ENCODE measurements at places on chromosomes 3 and 15.
A peak's percentile ranks its signal among the peaks of the same experiment; 100 is the strongest.

DNA sequence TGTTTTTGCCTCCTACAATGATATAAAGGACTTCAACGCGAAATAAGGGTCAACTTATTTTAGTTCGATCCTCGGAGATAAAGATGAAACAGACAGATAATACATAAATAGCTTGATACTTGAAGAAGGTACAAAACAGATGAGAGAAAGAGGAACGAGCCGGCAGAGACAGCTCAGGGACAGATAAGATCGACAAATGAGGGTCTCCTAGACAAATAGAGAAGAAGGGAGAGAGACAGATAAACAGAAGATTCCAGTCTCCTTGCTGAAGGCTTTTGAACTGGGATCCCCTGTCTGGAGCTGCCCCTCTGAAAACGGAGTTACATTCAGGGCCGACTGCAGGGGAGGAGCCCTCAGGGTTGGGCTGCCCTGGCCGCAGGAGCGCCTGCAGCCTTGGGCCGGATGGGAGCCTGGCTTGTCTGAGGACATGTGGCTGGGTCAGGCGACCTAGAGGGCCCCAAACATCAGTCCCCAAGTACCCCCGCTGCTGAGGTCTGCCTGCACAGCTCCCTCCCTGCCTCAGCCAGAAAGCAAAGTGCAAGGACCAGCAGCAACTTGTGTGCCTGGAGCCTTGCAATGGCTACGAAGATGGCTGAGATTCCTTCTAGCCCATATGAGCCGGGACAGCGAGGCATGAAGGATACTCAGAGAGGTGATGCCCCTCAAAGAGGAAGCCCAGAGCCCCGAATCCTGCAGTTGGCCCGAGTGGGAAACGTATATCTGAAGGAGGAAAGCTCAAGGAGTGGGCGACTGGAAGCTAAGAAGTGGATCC lies 926 bp upstream of the SKOR1 start:
- DNase-seq: no peak

GRCh38 chr3:48268381-48268935 lies 27.6 kb downstream of the ZNF589 start:
- DNase-seq: peak; percentile 89

- no peak for DNase-seq
These were observed 36.7 kb upstream of the NDUFB4 start for GRCh38 chr3:120559242-120560061.

DNA sequence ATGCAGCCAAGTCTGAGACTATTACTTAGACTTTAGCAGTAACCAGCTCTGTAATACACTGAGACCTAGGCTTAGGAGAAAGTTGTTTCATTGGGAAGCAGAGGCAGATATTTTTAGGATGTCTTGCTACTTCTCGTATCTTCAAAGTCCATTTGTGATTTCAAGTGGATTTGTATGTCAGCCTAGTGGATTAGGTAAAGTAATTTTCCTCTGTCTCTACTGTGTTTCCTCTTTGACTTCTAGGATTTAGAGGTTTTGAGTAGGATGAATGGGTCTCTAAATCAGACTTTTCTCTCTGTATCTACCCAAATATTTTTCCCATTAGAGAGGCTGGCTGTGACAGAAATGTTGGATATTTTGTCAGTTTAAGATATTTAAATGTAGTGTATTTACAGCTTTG lies 46.8 kb downstream of the OXSR1 start:
- DNase-seq: no peak

DNA sequence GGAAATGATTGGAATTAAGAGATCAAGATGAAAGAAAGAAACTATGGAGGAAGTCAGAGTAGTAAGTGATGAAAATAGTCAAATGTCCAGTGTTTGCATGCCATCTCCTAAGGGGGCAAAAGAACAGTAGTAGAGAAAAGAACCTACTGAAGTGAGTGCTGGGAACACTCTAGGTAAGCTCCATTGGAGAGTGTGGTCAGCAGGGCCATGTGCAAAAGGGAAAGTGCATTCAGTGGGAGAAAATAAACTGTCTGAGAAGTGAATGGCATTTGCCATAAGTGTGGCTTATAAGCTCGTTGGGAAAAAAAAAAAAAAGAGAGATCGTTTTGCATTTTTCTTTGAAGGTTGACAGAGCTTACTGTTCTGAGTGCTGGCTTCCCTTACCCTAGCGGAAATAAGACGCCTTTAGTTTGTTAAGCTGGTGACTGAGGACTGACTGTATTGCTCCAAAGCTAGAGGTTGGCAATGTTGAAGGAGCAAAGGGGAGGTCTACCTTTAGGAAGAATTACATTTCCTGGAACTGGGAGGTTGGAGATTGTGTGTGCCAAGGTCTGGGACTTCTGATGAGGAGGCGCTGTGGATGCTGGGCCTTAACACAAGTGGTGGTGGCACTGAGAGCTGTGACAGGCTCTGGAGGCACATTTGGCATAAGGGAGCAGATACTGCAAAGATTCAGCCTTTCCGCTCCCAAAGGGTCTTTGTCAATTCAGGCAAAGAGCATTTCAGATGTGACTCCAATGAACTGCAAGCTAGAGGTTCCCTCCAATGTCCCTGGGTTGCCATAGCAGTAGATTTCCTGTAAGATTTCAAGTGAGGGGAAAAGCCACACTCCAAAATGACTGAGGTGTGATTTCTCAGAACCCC lies 287.8 kb upstream of the SATB1 start:
- peak; percentile 92 for DNase-seq

GRCh38 chr3:57007521-57008460 lies 52.7 kb upstream of the SPATA12 start:
- DNase-seq: peak; percentile 51

DNA sequence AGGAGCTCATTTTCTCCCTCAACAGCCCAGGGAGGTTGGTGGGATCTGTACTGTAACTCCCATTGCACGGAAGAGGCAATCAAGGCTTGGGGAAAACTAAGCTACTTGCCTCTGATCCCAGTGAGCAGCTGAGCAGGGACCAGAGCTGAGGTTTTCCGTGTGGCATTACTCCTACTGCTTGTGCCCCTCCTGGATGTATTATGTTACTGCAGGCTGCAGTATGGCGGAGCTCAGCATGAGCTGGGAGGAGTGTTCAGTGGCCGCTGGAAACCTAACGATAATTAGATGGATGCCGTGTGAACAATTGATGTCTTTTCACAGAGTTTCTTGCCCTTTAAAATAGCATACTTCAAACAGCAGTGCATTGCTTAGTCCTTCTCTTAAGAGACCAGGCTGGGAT lies 2.0 kb upstream of the TPRG1 start:
- DNase-seq: no peak

All from activated CD4-positive, alpha-beta T cell treated with anti-CD3 and anti-CD28 coated beads, Interleukin-10, Interleukin-2, amounts not matched to agents 100 ng/mL and 50 ng/mL, durations not matched to agents 16 hours and 8 hours (primary cell).